Stimulated activated naive CD8-positive, alpha-beta T cell treated with anti-CD3 and anti-CD28 coated beads, Interleukin-15, amount 100 ng/mL, for 72 hours (primary cell): ENCODE measurements at places on chromosomes 13 and 19.

DNA sequence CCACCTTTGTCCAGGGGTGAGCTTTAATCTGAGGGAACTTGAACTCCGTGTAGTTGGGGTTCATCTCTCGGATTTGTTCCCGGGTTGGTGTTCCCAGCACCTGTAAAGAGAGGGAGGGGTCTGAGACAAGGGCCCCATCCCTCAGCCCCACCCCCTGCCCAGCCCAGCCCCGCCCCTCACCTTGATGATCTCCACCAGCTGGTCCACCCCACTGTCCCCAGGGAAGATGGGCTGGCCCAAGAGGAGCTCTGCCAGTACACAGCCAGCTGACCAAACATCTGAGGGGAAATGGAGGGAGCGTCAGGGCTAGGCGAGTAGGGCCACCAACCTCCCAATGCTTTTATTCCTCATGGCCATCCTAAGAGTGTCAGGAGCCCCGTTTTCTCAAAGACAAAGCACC is 9.3 kb downstream of the GSK3A start:
- DNase-seq: no peak

DNA sequence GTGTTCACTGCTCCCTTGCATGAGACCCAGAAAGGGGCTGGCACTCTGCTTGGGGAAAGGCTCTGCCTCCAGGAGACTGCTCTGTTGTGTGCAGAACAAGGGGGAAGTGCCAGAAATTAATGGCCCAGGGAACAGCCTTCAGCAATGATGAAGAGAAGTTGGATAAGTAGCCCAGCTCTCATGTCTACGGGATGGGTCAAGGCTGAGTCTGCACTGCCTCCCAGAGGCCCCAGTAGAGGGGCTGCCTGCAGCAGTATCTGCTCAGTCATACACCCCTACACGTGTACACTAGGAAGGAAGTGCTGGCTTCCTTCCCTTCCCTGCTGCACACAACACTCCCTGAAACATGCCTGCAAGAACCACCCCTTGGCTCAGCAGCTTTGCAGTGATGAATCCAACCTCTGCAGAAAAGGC is 54.6 kb upstream of the URI1 start:
- DNase-seq: no peak

DNA sequence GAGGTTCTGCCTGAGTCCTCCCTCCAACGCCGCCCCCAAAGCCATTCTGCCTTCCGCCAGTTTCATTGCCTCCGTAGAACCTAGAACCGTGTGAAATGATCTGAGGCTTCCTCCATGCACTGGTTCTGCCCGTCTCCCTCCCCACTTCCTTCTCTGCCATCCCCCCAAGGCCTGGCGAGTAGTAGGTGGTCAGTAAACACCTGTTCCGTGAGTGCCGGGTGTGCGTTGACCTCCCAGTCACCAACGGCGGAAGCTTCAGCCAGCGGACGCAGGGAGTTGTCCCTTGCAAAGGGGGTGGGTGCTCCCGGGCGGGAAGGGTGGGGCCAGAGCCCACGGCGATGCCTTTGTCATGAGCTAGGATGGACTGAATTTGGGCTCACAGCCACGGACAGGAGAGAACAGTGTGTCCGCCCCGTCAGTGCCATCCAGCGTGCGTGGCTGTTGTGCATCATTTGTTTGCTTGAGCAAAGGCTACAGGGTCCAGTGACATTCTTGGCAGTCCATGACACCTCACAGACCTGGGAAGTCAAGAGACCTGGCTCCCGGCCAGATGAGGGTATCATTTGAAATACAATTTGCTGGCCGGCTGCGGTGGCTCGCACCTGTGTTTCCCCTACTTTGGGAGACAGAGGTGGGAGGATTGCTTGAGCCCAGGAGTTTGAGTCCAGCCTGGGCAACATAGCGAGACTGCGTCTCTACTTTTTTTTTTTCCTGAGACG is 43.1 kb downstream of the NFIC start:
- no peak for DNase-seq

GRCh38 chr19:54576411-54576976 is 2.9 kb downstream of the LILRA2 start:
- no peak for DNase-seq

- DNase-seq: no peak
Measured at GRCh38 chr19:2663920-2664571, 38.4 kb downstream of the GNG7 start.

GRCh38 chr13:65638572-65639168 is 1591.5 kb downstream of the PCDH9 start:
- DNase-seq: no peak

- no peak for DNase-seq
Measured at GRCh38 chr13:30322428-30322827, 15.1 kb upstream of the KATNAL1 start.

- no peak for DNase-seq
Measured at GRCh38 chr13:77351315-77351714, 24.4 kb upstream of the MYCBP2 start.

DNA sequence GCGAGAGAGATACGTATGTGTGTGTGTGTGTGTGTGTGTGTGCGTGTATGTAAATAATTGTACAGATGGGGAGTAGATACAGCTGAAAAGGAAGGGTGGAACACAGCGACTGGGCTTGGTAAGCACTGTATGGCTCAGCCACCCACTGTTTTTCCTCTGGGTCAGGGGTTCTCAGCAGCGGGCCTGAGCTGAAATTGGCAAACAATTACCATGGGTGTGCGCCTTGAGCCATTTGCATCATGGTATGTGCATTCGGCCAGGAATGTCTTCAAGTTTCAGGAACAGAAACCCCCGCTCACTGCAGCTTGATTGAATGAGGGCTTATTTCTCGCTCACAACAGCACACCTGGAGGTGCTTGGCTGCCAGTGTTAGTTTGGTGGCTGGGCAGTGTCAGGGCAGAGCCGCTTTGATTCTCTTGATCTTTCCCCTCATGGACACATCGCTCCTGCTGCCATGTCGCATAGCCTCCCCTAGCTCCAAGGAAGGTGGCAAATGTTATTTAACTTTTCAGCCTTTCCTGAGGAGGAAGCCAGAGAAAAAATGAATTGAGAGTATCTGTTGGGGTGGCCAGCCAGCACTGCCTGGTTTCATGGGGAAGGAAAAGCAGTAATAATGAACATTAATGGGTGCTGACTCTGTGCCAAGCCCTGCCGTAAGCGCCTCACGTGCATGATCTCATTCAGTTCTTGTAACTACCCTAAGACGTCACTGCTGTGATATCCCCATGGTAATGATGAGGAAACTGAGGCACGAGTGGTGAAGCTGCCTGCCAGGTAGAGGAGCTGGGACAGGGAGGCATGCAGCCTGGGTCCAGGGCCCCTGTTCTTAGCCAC is 126.9 kb downstream of the SIPA1L3 start:
- DNase-seq: no peak
